NCI-H1105 (cell line): ENCODE measurements at places on chromosomes 2 and 18.

DNA sequence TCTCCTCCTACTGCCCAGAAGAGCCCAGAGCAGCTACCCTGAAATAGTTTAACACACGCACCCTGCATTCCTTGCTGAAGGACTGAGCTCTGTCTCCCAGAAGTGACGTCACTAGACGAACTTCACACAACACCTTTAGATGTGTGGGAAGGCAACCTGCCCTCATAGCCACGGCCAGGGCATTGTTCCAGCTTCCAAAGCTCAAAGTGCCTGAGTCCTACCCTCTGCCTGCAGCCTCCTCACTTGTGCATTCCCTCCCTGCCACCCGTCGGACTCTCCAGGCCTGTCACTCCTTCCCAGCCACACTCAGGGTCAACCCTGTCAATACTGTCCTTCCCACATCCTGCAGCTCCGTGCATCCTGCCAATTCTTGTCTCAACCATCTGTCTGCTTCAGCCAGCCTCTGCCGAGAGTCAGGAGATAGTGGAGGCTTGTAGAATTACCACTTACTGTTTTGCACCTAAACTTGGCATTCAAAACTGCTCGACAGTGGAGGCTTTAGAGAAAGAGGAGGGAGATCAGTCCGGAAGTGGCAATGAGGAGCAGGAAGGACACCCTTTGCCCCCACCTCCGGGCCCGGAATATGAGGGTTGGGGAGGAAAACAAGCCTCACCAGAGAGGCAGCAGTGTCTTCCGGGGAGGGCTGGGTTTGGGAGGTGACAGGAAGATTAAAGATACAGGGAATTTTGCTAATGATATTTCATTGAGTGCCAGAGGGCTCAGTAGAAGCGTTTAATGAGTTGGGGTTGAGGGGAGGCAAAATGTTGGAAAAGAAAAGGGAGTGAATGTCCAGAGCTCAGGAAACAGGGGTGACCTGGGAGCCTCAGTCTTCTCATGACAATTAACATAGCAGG is 72.3 kb upstream of the ATG16L1 start:
- DNase-seq: no peak

GRCh38 chr2:148493822-148494563 is 150.6 kb upstream of the EPC2 start:
- DNase-seq: no peak

- no peak for DNase-seq
Measured at GRCh38 chr2:172168917-172169346, 66.2 kb upstream of the DLX2 start.

DNA sequence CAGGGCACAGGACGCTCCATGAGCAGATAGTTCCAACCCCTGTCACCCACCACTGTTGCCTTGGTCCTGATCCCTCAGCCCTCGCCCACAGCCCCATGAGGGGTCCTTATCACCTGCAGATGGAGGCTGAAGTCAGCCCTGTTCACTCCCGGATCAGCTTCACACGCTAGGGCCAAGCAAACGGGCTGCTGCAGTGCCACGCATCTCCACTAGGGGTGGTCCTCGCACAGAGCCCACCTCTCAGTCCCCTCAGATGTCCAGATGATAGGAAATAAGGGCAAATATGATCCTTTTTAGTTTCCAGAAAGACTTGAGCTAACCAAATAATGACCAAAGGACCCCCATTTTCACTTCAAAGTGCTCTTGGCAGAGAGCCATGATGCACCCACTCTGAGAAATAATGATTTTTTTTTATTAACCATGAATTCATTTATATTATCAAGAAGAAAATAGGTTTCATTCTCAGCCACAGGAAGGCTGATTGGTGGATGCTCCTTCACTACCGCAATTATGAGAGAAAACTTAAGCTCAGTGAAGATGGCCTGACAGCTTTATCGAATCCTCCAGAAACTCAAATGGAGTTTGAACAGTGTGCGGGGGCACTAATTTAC is 71.9 kb upstream of the KLHL29 start:
- no peak for DNase-seq

DNA sequence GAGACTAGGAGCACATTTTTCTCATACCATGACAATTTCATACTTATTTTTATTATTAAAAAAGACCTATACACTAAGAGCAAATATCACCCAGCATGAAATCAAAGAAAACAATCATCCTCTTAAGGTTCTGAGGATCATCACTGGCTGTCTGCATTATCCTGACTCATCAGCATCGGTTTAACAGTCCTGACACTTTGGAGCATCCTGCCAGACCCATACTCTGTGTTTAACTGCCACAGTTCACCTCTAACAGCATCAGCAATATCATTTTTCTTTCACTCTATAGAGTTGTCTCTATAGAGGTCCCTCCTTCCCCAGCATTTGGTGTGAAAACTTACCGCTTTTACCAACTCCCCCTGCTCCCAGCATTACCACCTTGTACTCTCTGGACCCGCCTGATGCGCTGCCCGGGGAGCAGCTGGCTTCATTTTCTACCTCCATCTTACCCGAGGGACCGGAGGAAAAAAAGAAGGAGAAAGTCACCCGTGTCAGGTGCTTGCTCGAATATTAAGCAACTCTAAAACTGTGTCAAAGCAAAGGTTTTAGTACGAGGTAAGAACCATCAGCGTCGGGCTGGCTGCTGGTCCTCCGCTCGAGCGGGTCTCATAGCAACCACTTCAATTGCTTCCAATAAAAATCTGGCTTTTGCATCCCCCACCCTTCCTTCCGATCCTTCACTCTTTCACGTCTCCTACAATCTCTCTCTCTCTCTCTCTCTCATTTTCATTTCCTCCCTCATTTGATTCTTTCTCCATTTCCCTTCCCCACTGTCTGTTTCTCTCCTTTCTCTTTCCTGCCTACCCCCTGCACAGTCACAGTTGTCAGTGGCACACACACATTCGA is at the start of gene RIT2:
TSS of gene RIT2 (minus strand) at position 610 of the 846 bp plus-strand sequence.
- DNase-seq: no peak

- no peak for DNase-seq
Measured at GRCh38 chr2:239910851-239911640, 114.1 kb downstream of the NDUFA10 start.

DNA sequence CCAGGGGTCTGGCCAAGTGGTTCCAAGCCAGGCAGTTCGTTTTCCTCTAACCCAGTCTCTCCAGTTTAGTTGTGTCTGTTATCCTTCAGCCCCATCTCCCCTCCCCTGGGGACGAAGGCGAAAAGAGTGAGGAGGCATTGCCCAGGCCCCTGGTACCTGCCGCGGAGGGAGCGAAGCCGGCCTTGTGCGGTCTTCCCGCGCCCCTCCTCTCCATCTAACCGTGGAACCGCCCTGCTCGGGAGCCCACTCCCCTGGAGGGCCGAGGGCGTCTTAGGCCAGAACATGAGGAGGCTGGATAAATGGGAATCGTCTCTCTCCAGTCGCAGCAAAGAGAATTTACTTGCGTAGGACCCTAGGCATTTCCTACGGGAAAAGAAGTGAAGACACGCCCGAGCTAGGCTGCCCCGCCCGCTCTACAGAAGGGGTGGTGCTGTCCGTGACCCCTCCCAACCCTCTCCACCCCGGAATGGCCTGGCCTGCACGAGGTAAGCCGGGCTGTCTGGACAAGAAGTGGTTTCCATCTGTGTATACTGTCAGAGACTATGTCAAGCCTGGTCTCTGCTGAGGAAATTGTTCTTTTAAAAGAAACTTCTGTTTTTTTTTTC is 156.2 kb downstream of the MIB1 start:
- no peak for DNase-seq

GRCh38 chr18:45340884-45341283 is 274.4 kb upstream of the SLC14A2 start:
- no peak for DNase-seq

DNA sequence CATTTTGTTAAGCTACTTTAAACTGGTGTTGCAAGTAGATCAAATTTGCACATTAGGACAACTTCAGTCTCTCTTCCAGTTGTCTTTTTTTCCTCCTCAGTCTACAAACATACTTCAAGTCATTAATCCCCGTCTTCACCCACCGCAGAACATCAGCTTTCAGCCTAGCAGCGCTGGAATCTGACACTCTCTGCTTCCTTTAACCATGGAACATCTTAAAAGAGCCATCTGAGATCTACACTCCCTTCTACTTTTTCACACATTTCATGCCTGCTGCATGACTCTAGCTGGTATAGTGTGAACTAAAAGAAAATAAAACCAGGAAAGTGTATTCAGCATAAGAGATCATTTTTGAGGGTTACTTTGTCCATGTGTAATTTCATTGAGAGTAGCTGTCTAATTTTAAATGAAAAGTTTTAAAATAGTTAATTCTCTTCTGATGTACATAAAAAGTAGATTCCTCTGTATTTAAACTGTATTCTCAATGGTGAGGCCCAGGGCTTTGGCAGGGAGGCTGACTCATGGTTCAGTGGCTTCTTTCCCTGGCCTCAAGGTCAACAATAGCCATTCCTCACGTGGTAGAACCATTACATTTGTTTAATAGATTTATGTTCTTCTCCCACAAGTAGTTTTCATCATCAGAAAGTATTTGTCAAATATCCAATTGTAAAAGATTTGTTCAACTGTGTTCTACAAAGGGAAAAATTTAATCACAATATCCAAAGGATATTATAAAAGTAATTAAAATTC is 16.5 kb downstream of the SGPP2 start:
- no peak for DNase-seq

- no peak for DNase-seq
Measured at GRCh38 chr2:27033253-27033852, 588 bp downstream of the TMEM214 start.

GRCh38 chr2:226048611-226049010 is 649.1 kb downstream of the NYAP2 start:
- DNase-seq: no peak

- no peak for DNase-seq
Measured at GRCh38 chr2:170924969-170925368, 4.1 kb upstream of the GORASP2 start.

- DNase-seq: no peak
Measured at GRCh38 chr2:19086231-19086651, 272.2 kb downstream of the OSR1 start.

DNA sequence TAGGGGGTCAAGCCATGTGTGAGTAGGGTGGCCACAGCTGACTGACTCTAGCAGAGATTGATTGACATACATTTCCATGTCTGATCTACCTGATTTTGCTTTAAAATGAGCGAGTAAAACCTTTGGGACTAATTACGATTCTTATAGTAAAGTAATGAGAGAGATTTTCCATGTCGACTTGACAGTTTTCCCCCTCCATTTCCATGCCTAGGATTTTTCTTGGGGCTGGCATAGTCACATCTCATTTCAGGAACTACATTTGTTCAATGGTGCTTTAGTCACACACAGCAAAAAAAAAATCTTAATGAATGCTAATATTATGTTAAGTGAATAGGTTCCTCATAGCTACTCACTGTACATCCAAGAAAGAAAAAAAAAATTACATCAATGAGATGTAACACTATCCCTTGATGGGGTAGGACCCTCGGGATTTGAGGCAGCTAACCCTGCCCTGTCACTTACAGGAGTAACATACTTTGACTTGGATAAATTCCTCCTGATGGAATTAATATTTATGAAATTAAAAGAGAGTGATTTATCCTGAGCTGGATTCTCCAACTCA is 690.9 kb downstream of the TDRD15 start:
- no peak for DNase-seq

DNA sequence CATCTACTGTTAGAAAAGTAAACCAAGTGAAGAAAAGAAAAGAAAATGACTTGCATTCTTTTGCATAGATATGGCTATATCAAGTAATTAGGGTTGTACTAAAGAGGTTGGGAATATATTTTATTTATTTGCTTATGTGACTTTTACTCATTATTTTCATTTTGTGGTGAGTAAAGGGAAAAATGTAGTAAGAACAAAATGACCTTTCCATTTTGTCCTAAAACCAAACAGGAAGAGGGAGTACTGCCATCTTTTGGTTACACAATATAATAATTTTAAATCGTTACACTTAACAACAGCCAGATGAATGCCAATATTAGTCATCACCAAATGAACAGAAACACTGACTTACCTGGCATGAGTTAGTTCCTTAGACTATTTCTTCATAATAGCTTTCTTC is 47.3 kb upstream of the NDUFV2 start:
- DNase-seq: no peak

GRCh38 chr2:105390454-105390853 is 8.4 kb downstream of the FHL2 start:
- no peak for DNase-seq

DNA sequence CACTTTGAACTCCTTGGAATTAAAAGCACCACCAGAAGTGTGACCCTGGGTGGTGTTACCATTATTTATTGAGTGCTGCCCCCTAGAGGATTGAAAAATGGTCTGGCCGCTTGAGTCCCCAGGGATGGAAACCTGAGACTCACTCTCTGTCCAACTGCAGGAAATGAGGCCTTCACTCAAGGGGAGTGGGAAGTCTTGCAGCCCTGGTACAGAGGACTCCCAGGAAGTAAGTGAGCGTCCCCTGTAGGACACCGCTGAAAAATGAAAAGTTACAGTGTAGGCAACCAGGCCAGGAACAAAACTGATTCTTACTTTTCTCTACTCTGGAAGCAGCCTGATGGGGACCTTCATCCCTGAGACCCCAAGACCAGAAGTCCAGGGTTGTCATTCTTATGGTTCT is 2.2 kb upstream of the NRP2 start:
- peak; percentile 75 for DNase-seq

DNA sequence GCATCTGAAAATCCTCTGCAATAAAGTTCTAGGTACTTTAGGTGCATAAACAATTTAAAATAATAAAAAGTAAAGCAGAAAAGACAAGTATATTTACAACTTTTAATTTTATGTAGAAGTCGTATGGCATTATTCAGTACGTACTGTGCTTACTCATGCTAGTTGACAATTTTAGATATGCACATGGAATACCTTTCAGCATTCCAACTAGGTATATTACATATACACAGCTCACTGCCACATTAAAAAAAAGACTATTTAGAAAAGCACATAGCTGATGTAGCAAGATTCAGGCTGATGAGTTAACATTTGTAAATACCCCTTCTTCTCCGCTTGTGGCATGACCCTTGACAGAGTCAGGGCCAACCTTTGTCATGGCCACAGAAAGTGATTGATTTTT is 171.2 kb downstream of the FBXO15 start:
- DNase-seq: no peak

- DNase-seq: no peak
Measured at GRCh38 chr2:170716851-170717598, 1.9 kb downstream of the SP5 start.

DNA sequence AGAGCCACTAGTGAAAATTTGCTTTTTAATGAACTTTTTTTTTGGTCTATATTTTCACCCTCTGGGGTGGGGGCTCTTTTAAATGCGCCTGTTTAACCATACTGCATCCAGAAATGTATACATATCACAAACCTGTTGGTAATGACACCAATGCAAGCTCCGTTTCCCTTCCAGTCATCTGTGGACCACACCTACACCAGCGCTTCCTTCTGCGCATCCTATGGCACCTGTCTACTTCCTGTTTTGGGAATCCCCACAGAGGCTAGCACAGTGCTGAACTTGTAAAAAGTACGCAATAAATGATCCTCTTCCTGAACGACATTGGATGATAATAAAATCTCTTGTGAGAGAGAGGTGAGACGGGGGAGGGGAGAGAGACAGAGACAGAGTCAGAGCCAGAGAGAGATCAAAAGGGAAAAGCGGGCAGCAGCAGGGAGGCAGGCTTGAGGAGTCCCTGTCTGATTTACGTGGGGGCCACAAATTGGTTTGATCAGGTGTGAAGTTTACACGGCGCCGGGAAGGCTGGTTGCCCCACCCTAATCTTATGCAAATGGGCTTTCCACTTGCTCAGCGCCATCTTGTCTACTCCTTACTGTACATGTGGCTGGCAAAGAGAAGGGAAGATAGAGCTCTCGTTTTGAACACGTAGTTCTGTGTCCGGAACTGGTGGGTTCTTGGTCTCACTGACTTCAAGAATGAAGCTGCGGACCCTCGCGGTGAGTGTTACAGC is 38.1 kb upstream of the SLC38A11 start:
- no peak for DNase-seq

GRCh38 chr2:238852206-238852869 is 4.5 kb downstream of the TWIST2 start:
- DNase-seq: no peak

- DNase-seq: no peak
Measured at GRCh38 chr18:45066210-45066609, 385.5 kb downstream of the SETBP1 start.
